Amygdala (tissue), 56 donors: ENCODE measurements at places on chromosomes 11 and 22.

DNA sequence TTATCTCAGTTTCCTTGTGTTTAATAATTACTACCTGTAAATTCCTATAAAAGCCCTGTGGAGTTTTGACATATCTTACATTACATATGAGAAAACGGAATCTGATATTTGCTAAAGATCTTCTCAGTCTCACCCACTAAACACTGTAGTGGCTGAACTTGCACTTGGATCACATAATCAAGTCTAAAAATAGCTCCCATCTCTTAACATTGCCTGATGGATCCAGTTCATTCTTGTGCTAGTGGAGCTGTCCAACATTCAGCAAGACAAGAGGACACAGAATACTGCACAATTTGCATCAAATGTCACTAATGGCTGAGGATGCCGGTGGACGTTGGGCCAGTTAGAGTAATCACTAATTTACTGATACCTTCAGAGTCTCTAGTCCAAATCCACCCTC is 569.9 kb upstream of the ANO5 start:
- DNase-seq = no peak

- DNase-seq = no peak
Measured at GRCh38 chr11:126102436-126102981, 39.8 kb upstream of the CDON start.

- DNase-seq = no peak
Measured at GRCh38 chr11:2265396-2265795, 5.0 kb downstream of the ASCL2 start.

DNA sequence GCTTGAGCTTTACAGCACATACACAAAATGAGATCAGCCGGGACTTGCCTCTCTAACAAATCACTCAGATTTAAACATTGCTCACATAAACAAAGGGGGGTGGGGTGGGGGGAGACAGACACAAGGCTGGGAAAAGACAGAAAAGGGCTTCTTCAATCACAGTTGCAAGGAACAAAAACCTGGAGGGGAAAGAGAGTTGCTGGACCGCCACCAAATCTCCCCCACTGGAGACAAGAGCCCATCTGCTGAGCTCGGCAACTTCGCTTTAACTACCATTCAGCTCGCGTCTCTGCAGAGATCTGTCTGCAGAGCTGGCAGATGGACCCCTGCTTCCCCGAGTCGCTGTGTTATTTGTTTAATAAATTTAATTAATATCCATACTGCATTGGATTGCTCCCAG is 165.0 kb downstream of the RCN1 start:
- DNase-seq = no peak

DNA sequence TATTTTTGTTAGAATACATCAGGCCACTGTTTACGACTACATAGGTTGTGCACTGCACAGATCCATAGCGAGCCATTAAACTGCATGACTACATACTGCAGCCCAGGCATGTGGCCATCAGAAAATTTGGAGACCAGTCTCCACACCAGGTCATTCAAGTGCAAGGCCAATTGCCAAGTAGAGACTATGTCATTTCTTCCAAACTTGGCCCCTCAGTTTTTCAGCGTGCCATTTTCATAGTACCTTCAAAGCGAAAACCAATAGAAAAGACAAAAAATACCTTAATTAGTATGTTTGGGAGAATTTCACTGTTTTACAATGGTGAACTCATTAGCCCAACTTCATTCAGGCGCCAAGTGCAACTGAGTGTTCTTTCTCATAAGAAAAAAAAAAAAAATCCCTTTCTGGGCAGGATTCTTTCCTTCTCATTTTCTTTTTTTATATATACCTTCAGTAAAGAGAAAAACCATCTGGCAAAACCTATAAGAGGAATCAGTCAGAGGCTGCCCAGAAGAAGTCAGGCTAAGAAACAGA is 30.4 kb downstream of the PAMR1 start:
- no peak for DNase-seq

GRCh38 chr11:44003736-44004451 is 43.9 kb upstream of the ACCSL start:
- DNase-seq = no peak

DNA sequence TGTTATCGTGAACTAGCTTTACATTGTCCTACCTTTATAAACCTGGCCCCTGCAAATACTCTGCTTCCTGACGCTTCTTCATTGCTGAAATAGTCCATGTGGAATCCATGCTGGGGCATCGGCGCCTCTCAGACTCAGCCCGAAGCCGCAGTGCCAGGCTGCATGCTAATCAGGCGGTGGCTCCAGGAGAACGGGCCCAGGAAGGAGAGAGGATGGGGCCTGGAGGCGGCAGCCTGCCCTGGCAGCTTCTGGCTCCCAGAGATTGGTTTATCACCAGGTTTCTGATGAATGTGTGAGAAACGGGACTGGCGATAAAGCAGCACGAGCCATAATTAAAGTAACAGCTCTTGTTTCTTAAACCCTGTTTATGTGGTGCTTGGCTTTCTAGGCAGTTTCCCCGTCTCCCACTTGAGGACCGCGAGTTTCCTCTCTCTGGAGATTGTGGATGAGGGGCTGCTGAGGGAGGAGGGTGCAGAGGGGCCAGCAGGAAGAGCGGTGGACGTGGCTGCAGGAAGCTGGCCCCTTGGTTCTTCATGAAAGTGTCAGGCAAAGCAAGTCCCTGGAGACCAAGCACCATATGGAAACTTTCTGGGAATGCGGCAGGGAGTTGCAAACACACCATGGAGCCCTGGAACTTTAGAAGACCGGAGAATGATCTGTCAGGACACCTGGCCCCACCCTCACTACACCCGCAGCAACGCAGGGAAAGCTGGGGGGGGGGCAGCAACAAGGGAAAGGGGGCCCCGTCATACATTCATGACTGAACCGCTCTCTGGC is 93.4 kb downstream of the NTM start:
- no peak for DNase-seq

- DNase-seq = no peak
Measured at GRCh38 chr11:126160345-126161022, 51.0 kb downstream of the RPUSD4 start.

DNA sequence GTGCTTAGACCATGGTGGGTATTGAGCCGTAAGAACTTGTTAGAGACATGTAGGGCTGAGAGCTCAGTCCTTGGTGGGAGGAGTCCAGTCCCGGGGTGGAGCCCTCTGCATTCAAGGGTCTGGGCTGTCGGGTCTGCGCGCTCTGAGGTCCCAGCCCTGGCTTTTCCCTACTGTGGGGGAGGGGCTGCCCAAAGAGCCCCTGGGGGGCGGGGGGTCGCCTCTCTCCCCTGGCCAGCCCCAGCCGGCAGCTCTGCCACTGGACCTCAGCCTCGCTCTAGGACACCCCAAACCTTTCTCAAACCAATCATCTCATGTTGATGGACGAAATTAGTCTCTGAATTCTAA is 1006.4 kb downstream of the BRD1 start:
- no peak for DNase-seq

GRCh38 chr11:130909650-130910049 is 6.6 kb downstream of the SNX19 start:
- no peak for DNase-seq

DNA sequence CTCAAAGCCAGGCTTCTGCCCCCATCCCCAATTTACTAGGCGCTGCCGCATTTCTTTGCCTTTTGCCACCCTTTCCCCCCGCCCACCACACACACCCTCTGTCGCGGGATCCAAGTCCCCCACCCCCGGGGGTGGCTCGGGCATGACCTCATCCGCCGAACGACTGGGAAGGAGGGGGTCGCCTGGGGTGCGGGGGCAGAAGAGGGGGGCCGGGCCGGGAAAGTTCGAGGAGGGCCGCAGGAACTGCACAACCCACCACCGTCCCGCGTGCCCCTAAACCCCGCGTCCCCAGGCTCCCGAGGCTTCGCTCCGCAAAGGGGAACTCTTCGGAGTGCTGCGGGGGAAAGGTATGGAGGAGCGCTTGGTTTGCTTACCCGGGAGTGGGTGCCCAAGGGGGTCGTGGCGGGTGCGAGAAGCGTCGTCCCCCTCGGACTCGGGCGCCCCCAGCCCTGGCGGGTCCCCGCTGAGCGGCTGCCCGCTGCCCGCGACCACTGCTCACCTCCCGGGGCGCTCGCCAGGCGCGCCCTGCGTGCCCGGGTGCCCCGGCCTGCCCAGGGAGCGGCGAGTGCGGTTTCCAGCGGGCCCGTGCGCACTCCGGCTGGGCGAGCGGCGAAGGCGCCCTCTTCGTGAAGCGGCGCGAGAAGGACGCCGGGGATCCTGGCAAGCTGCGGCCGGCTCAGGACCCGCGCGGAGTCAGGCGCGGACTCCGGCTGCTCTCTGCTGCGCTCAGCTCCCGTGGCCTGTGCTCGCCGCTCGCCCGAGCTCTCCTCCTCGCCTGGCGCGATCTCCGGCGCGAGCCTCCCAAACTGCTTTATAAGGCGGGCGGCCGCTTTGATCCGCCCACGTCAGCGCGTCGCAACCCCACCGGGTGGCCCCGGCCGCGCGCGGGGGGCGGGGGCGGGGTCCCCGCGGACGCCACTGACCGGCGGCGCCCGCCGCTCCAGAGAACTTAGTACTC is 4.0 kb upstream of the WNT11 start:
- DNase-seq = no peak

GRCh38 chr22:35785181-35785923 is 67.7 kb downstream of the APOL5 start:
- DNase-seq = no peak

- no peak for DNase-seq
Measured at GRCh38 chr11:92838759-92839310, 130.6 kb upstream of the MTNR1B start.

GRCh38 chr11:47395223-47396048 is 13.0 kb upstream of the SLC39A13 start:
- no peak for DNase-seq

DNA sequence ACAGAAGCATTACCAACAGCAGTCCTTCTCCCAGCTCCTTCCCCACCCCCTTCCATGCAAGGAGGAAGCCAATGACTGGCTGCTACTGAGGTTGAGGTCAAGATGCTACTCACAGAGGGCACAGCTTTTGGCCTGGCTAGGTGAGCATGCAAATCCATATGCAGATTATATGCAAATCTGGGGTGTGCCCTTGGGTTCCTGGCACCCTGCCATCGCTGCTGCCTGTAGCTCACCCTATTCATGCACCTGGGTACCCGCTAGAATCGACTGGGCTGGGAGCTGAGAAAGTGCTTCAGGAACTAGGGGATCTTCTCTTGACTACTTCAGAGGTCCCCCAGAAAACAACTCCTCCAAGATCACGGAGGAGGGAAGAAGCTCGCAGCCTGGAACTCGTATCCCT is 4.0 kb downstream of the DSCAML1 start:
- DNase-seq = no peak

DNA sequence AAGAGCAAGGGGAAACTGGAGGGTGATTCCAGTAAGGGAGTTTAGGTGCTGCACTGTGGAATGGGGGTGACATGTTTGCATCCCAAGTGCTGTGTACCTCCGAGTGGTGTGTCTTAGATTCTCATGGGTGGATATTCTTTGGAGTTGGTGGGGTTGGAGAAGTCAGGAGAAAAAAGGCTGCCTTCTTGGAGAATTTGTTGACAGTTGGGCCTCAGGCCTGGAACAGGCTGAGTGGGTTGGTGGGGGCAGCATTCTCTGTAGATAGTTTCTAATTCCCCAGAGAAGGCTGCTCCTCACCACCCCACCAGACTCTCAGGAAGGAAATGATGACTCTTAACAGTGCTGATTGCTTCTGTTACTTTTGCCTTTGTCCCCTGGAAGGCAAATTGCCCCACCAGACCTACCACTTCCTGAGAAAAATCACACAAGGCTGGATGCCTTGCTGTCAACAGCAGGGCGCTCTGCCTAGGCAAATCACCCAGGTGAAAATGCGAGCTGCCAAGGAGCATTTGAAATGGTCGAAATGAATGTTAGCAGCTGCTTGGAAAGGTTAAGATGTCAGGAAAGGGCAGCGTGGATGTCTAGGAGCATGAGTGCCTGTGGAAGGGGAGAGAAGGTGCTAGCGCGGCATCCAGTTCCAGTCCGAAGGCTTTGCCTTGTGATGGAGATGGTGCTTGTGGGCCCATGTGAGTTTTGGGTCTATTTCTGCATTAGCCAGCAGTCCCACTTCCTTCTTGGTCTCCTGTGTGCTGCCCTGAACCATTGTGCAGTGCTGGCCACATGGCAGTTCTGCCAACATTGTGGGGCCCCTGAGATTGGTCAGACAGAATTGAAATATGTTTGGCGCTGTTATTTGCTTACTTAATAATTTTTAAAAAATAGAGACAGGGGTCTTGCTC is 29.7 kb upstream of the SORL1-AS1 start:
- peak; percentile 41 for DNase-seq

GRCh38 chr22:42919199-42919598 is 62.1 kb upstream of the ARFGAP3 start:
- no peak for DNase-seq

DNA sequence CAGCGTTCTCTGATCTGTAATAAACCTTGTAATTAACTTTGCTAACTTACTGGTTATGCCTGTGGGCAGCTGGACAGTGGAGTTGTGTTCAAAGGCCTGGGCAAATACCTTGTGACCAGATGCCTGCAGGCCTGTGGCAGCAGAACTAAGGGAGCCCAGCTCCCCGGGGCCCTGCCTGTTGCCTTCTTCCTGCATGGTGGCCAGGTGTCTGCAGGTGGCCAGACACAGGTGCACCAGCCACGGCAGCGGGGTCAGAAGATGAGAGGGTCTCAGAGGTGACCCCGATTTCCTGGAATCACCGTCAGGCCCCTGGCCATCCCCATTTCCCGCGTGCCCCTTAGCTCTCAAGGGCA is 127.2 kb downstream of the OSBP2 start:
- no peak for DNase-seq

GRCh38 chr11:61514050-61514917 is 5.7 kb downstream of the LRRC10B start:
- DNase-seq = no peak

DNA sequence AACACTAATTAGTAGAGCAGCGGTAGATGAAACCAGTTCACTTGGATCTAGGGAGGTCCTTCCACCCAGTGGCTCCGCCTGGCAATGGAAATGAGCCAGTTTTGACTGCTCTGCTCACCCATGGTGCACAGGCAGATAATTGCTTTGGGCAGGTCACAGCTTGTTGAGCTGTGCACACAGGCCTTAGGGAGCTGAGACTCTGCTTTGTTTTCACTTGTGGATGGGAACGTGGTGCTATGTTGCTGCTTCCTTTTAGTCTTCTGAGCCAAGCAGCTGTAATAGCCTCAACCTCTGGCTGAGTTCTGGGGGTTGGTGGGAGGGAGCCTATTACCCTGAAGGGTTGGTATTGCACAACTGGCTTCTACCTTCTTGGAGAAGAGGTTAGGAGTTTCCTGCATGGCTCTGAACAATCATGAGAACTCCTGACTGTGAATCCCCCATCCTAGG is 262.3 kb upstream of the MTNR1B start:
- DNase-seq = no peak

GRCh38 chr22:33792832-33793231 is 127.4 kb downstream of the LARGE1 start:
- DNase-seq = no peak

GRCh38 chr22:20549232-20549841 is 41.9 kb downstream of the MED15 start:
- no peak for DNase-seq

GRCh38 chr22:44538051-44538450 is 40.0 kb upstream of the RTL6 start:
- DNase-seq = no peak

DNA sequence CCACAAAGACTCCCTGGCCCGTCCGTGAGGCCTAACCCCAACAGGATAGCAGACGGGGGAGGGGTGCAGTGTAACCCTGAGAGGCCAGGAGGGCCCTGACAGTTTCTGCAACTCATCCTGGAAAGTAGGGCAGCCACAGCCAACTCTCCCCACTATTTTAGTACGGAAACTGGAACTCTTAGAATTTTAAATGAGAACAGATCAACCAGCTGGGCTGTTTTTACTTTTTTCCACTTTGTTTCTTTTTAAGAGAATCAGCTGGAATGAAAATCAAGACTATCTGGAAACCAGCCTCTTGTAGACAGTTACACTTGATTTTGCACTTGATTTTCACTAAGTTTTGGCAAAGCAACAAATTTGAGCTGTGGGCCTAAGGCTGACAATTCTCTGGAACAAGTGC is 42.7 kb upstream of the NRIP3 start:
- DNase-seq = no peak
